ENCODE measurements at places on chromosomes 3 and 15.

DNA sequence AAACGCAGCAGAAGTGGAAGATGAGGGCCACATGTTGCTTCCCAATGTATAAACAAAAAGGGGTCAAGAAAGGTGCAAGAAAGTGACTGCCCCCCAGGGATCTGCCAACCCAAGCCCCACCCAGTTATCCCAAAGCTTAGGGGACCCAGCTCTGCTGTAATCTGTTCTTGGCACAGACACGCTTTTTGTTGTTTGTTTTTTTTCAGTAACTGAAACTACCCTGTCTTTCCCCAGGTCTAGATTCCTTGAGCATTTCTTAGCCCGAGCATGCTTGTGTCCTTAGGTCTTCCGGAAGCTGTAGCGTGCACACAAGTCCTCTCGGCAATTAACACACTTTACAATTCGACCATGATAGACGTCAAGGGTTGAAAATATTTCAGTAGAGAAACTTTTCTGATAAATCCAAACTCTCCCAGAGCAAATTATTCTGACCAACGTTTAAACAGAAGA is 8.5 kb upstream of the PPARG start:
- DNase-seq, result no peak

DNA sequence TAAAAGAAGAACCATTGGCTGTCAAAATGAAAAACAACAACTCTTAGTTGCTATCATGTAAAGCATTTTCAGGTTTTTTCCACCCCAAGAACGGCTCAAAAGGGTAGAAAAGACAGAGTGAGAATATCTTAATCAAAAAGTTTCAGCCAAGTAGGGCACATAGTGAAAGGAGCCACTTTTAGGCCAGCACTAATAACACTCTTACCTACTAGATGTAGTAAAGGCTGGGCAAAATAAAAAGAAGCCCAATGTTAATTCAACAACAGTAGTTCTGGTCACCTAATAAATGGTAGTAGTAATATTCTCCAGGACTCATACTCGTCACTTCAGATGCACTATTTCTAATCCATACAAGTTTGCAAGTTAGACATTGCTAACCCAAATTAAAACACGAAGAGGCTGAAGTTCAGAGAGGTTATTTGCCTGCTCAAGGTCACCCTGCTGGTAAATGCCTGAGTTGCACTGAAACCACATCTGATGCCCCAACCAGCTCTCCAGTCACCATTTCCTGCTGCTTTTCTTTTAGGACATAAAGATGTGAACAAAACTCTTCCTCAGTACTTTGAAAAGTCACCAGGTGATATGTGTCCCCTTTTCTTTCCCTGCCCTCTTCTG is 7.5 kb downstream of the GOLIM4 start:
- no peak for DNase-seq

DNA sequence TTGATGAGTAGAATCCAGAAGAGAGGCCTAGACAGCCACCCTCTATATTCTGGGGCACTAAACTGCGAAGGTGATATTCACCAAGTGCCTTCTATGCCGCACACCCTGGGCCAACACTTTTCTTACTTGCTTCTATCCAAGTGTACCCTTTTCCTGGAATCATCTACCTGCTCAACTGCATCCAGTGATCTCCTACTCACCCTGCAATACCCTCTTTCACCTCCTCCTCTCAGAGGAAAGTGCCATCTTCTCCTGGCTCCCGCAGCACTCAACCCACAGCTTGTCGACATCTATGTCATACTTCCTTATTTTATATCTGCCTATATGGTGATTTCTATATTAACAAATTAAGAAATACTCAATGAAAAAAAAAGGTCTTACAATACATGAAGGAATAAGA is 28.6 kb upstream of the LMCD1 start:
- DNase-seq, result no peak

GRCh38 chr3:58608648-58609047 is 31.5 kb upstream of the FAM107A start:
- no peak for DNase-seq

GRCh38 chr15:40281057-40281800 is 1.6 kb downstream of the ANKRD63 start:
- no peak for DNase-seq

- no peak for DNase-seq
These were observed 9.6 kb downstream of the DNAH1 start for GRCh38 chr3:52325686-52326085.

GRCh38 chr15:91995146-91995545 is 141.6 kb downstream of the SLCO3A1 start:
- no peak for DNase-seq

DNA sequence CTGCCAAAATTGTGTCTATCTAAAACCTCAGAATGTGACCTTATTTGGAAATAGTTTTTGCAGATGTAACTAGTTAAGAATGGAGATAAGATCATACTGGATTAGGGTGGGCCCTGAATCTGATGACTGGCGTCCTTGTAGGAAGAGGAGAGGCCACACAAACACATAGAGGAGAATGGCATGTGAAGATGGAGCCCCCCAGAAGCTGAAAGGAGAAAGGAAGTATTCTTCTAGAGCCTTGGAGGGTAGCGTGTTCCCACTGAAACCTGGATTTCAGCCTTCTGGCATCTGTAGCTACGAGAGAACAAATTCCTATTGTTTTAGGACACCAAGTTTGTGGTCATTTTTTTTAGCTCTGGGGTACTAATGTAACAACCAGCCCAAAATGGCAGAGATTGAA is 423.0 kb upstream of the TPM1 start:
- DNase-seq, result no peak

- DNase-seq, result no peak
These were observed 5.5 kb upstream of the FAM174B start for GRCh38 chr15:92661069-92661468.

DNA sequence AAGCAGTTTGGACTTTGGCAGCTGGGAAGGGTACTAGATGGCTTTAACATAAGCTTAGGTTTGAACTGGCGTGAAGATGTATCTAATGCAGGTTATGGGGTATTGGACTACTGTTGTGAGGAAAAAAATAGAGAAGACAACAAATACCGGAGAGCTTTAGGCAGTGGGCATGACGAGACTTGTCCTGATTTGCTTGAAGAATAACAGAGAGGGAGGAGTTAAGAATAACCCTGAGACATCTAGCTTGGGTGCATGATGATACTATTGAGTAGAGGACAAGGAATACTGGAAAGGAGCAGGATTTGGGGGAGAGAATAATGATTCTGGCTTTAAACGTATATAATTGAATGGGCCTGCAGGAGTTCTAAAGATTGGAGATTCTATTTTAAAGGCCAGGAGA is 249.5 kb upstream of the AZI2 start:
- no peak for DNase-seq

DNA sequence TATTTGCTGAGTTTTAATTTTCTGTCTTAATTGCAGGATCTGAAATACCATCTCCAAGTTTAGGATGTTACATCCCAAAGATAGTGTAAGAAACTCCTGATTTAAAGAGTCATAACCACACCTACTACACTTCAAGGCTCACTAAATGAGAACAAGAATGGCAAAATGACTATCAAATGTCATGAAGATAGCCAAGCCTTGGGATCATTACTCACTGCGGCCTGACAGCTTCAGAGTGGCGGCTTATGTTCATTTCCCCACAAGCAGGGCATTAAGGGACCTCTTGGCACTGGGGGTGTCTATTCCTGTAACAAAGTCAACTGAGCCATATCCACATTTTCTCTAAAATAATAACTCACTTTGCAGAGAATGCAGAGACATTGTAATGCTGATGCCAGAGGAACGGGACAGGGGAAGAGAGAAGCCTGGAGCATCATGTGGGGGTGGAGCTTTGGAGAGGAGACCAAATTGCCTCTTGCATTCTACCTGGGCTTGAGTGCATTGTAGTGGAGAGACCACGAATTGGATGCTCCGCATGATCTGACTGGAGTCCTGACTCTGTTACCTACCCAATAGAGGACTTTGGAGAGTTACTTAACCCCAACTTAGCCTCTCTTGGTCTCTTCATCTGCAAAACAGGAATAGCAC is 219.2 kb downstream of the OPA1 start:
- DNase-seq, result no peak
